ENCODE measurements at places on chromosomes 11 and 22. TPM values are rescaled to one million over a fixed set of nuclear protein-coding genes. Genes with fewer than 3 reads are reported as not detected.

Gene CCDC188
- 21.1 TPM for polyA plus RNA-seq

Gene CARNS1
- 0.15 TPM for polyA plus RNA-seq

Gene OR52H1
- not detected for polyA plus RNA-seq

Gene SLC29A2
- polyA plus RNA-seq, result 3.7 TPM

Gene APOL4
- polyA plus RNA-seq, result 0.21 TPM

Gene OR52J3
- not detected for polyA plus RNA-seq

Gene MFRP
- not detected for polyA plus RNA-seq

Gene SRSF8
- 25.4 TPM for polyA plus RNA-seq
